ENCODE measurements at places on chromosomes 3 and 15. TPM values are rescaled to one million over a fixed set of nuclear protein-coding genes. Genes with fewer than 3 reads are reported as not detected.

DNA sequence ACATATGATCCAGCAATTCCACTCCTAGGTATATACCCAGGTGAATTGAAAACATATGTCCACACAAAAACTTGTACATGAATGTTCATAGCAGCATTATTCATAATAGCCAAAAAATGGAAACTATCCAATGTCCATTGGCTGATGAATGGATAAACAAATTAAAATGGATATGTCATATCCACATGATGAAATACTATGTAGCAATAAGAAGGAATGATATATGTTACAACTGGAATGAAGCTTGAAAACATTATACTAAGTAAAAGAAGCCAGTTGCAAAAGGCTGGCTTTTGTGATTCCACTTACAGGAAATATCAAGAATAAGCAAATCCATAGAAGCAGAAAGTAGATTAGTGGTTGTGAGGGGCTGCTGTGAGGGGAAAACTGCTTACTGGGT is 33.7 kb downstream of the BNC1 start:
- H3K36me3 ChIP-seq = no peaks in the 10 kb centered on the region
- H3K4me3 ChIP-seq = no peak overlapping the region
- H3K4me1 ChIP-seq = no peaks in the 10 kb centered on the region
- H3K27ac ChIP-seq = no peak overlapping the region

- no peak overlapping the region for H3K4me3 ChIP-seq
- no peaks in the 10 kb centered on the region for H3K27me3 ChIP-seq
- no peaks in the 10 kb centered on the region for H3K36me3 ChIP-seq
Measured at GRCh38 chr3:51874889-51875288, 512 bp downstream of the IQCF5 start.

DNA sequence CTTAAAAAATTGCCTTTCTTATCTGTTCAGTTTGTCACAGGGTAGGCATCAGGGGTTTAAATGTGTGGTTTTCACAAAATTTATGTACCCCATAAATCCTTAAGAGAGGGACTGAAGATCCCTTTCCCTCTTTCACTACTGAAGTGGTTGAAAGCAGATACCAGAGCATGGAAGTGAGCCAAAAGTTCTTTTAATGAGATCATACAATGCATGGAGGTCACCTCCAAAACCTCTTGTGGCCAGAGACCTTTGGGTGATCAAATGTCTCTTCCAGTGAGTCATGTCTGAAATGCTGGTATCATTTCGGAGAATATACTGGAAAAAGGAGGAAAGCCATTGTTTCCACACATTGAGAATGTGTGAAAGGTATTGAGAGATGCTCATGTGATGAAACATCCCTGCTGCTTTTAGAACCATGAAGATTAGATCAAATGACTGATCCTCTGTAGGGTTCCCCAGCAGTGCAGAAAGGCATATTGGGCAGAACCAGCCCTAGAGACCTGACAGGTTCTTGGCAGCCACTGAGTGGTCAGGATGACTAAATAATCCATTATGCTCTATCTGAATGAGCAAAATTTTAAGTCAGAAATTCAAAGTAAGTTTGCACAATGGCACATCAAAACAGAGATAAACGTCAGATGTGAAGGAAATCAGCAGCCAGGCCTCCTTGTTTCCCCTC is 165.8 kb upstream of the SLC2A2 start:
- no peak overlapping the region for H3K27ac ChIP-seq
- H3K4me1 ChIP-seq = peaks cover 7% of the 10 kb centered on the region
- DNase-seq = no peak
- H3K27me3 ChIP-seq = no peaks in the 10 kb centered on the region
- no peak overlapping the region for H3K4me3 ChIP-seq

DNA sequence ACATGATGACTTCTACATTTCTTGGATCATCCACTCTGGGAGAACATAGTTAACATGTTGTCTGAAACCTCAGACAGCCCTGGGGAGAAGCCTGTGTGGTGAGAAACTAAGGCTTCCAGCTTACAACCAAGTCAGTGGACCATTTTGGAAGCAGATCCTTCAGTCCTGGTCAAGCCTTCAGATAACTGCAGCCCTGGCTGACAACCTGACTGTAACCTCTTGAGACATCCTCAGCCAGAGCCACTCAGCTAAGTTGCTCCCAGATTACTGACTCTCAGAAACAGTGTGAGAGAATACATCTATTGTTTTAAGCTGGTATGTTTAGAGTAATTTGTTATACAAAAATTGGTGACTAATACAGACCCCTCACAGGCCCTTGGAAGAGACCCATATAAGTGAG is 50.9 kb upstream of the KPNA4 start:
- no peaks in the 10 kb centered on the region for H3K36me3 ChIP-seq
- H3K27ac ChIP-seq = no peak overlapping the region
- DNase-seq = no peak
- H3K27me3 ChIP-seq = no peaks in the 10 kb centered on the region
- no peak overlapping the region for H3K4me3 ChIP-seq
- peaks cover 23% of the 10 kb centered on the region for H3K4me1 ChIP-seq

The LRRC31 gene
- 1.8 TPM for total RNA-seq
